Cerebellar cortex (tissue), 1 donor: ENCODE measurements at places on chromosomes 13 and 19.

DNA sequence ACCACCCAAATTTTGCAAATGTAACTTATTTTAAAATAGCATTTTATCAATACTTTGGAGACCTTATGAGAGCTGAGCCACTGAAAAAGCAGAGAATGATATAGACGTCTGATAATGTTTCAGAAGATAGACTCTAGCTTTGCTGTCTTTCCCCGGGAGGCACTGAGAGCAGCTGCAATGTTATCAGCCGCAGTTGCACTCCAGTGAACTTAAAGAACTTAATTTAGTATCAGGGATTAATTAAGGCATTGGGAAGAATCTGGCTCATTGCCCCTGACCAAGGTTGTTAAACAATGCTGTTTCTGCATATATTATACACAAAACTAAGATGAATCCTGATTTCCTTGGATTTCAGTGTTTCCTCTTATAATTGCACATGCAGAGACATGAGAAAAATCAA, 75.7 kb upstream of the SGCG start:
- DNase-seq, result no peak

GRCh38 chr13:40613192-40613818, 53.1 kb downstream of the FOXO1 start:
- DNase-seq, result no peak

DNA sequence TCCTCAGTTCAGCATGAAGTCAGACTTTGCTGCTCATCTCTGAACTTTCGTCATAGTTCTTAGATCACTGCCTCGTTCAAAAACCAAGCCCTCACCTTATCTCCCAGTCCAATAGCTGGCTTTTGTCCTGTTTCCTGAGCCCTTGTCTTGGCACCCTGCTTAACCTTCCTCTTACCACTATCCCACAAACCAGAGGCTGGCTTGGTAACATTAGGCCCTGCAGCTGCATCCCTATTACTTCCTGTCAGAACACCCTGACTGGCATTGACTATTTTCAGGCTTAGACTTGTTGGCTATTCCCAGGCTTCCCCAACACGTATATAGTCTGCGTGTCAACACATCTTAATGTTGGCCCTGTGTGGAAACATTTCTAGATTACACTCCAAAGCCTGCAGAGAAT, 172.4 kb downstream of the VWA8 start:
- no peak for DNase-seq

- DNase-seq, result no peak
These were observed 3.6 kb downstream of the CDC42EP5 start for GRCh38 chr19:54469496-54469934.

GRCh38 chr13:52878831-52879230, 30.4 kb upstream of the PCDH8 start:
- DNase-seq, result no peak

- no peak for DNase-seq
These were observed 71.6 kb upstream of the HTR2A start for GRCh38 chr13:46968450-46968849.

DNA sequence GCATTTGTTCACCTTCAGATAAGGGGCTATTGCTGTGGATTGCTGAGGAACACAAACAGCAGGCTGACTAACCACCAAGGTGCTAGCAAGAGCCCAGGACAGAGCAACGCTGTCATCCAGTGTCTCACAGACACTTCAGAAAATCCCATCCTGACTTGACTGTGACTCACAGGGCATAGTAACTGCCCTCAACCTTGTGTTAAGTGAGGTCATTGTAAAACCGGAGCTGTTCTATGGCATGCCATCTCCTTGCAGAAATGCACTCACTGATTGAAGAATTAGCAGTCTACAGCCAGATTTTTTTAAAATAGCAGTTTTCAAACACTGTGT, 51.1 kb downstream of the TNFRSF19 start:
- DNase-seq, result no peak

DNA sequence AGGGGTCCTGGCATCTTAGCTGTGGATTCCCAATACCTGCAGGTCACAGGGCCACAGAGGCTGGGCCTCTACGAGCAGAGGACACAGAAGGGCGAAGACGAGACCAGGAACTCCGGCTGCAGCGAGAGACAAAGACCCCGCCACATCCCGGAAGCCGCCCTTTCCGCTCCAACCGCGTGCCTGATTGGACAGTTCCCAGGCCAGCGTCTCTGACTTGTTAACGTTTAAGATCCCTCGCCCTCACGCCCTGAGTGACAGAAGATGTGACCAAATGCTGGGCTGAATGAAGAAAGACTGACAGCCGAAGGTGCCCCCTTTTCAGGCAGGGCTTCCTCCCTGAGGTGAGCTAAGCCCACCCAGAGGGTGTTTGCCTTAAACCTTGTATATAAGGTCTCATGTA, at the start of gene ZNF98:
Gene ZNF98, minus strand, starts transcription at position 136 of the 400 bp plus-strand sequence. Its CDS starts 122 bp downstream, at position 14.
- no peak for DNase-seq

DNA sequence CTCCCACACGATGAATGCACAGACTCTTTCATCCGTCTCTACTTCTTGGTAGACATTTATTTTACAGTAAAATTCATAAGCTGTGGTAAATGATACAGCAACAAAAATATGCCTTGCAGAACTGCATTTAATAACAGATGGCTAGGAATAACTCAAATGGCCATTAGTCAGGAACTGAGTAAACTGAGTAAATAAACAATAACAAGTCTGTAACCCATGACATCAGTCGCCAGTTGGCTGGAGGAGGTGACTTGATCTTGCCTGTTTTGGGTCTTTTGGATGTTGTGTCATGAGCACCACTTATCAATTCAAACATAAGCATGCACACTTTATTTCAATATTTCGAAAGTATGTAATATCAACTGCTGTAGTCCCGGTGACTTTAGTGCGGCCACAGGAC, 632.6 kb upstream of the ARGLU1 start:
- DNase-seq, result no peak

DNA sequence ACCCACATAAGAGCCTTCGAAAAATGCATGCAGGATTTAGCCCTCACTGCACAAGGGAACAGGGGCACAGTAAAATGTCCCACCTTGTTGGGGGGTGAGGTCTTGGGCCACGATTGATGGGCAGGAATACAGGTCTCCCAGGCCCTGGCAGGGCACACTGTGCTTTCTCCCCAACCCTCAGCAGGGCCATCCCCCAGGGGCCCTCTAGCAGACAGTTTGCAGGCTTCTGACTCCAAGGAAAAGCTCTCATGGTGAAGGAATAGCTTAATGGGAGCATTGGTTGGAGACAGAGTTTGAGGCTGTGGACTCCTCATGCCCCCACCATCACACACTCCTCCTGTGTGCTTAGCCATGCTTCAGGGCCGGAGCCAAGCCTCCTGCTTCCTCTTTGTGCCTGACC, 484.6 kb downstream of the ZNF536 start:
- no peak for DNase-seq
